ENCODE measurements at places on chromosomes 4 and X. TPM values are rescaled to one million over a fixed set of nuclear protein-coding genes. Genes with fewer than 3 reads are reported as not detected.

Gene ATP8A1
- total RNA-seq = 0.19 TPM

Gene PARM1
- total RNA-seq = 1.4 TPM

Gene LRP2BP
- total RNA-seq = 0.70 TPM

Gene PPARGC1A
- 0.12 TPM for total RNA-seq

Gene CLIC2
- 9.2 TPM for total RNA-seq

Gene CCSER1
- total RNA-seq = 0.74 TPM

Gene HERC5
- total RNA-seq = 0.54 TPM

Gene CXCL3
- total RNA-seq = 9.8 TPM

Gene AFF2
- 0.42 TPM for total RNA-seq

Gene OPRPN
- total RNA-seq = not detected

Gene MAGEA12
- total RNA-seq = not detected

Gene LRCH2
- 0.44 TPM for total RNA-seq

Gene MAGEA1
- total RNA-seq = not detected

Gene CXCL11
- not detected for total RNA-seq

Gene CDS1
- total RNA-seq = 11.5 TPM

Gene EBP
- 66.9 TPM for total RNA-seq

Gene RRH
- total RNA-seq = not detected

Gene AADAT
- 6.9 TPM for total RNA-seq

Gene HTR2C
- not detected for total RNA-seq

Gene GPC3
- 0.37 TPM for total RNA-seq

Gene TCEAL6
- not detected for total RNA-seq

Gene SMIM10L2A
- 0.20 TPM for total RNA-seq

Gene FRAS1
- 2.1 TPM for total RNA-seq

Gene EGF
- not detected for total RNA-seq

Gene GYG2
- not detected for total RNA-seq

Gene TMEM35A
- total RNA-seq = not detected

Gene GAGE12J
- total RNA-seq = not detected

Gene CYLC1
- not detected for total RNA-seq

Gene CENPE
- total RNA-seq = 32.4 TPM

Gene CLTRN
- total RNA-seq = 1.8 TPM

Gene LRIT3
- total RNA-seq = 0.22 TPM

Gene BEX1
- not detected for total RNA-seq

Gene PF4V1
- total RNA-seq = not detected

Gene MEPE
- total RNA-seq = not detected

Gene CCDC149
- 15.4 TPM for total RNA-seq

Gene OTOP1
- not detected for total RNA-seq

Gene CPXCR1
- not detected for total RNA-seq

Gene RGS12
- total RNA-seq = 28.3 TPM

Gene GUCY2F
- not detected for total RNA-seq

Gene TSPAN6
- 5.6 TPM for total RNA-seq

Gene CSAG2
- total RNA-seq = not detected

Gene PNMA5
- not detected for total RNA-seq

Gene MAP7D2
- total RNA-seq = 0.19 TPM

Gene CXCL13
- total RNA-seq = not detected

All from MCF 10A (cell line).